ENCODE measurements at places on chromosomes 11 and 22.

DNA sequence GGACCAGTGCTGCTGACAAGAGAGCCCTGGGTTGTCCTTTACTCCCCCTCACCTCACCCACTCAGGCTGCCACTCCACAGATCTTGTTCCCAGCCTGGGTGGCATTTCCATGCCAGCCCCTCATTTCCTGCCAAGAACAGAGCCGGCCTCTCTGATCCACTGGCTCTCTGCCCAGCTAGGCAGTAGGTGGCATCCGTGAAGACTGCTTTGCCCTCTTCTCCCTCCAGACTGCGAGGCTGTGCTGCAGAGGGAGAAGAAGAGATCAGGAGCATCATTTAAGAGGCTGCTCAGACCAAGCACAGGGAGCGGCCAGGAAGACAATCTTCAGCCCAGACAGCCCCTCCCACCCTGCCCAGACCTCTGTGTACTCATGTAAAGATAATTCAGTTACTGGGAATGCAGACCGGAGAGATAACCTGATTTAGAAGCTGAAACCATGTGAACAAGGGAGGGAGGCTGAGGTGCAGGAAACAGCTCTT lies 126.9 kb upstream of the NCAM1 start:
- peak; percentile 93 for DNase-seq

DNA sequence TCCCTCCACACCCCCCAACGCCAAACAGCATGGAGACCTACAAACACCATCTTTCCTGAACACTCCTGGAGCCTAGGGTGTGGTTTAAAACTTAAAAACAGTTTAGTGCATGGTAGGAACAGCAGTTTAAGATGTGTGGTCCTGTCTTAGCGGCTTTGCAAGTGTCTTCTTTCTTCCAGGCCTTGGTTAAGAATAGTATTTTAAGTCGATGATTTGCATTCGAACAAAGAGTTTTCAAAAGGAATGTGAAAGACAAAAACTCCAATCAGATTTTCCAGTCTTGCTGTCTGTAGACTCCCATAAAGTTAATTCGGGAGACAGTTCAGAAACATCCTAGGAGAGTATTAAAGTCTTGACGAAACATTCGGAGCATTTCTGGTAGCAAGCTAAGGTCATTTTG lies 3.7 kb downstream of the FGF4 start:
- DNase-seq, result no peak

GRCh38 chr22:29300467-29300806 lies 6.0 kb upstream of the GAS2L1 start:
- DNase-seq, result no peak

- DNase-seq, result no peak
These were observed 11.5 kb downstream of the TSKU start for GRCh38 chr11:76794371-76795289.

DNA sequence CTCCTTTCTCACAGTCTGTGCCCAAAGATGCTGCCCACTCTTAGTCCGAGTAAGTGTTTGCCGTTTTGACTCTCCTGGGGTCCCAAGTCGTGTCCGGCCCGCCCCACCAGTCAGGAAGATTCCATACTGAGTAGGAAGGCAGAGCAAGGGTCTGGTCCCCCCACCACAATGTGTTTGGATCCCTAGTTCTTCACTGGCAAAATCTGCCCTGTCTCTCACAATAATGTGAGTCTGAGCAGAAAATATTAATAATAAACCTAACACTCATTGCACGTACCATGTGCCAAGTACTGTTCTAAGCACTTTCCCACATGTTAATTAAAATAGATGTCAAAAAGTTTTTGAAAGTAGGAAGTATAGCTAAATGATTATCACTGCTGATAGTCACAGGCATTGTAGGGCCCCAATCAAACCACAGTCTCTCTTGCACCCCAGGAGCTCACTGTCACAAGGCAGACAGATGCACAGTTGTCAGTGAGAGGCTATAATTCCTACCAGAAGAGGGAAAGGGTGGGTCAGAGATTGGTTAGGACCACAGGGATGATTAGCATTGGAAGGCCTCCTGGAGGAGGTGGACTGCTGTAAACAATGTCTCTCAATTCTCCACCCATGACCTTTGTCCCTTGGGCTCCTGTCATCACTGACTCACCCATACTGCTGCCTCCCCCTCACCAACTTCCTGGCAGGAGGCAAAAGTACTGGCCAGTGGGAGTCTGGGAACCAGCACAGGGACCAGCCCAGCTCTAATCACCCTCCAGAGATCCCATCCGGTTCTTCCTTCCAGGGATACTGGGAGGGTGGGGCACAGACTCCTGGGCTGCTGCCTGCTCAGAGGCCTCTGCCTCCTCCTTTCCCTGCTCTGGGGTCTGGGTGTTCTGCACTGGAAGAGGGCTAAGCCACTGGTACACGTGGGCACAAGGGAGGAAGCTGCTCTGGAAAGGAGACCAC lies 1.0 kb upstream of the POLD4 start:
- no peak for DNase-seq

GRCh38 chr11:26018336-26018735 lies 313.6 kb upstream of the ANO3 start:
- no peak for DNase-seq

- DNase-seq, result no peak
These were observed 9.3 kb downstream of the KLHL35 start for GRCh38 chr11:75423721-75424120.

GRCh38 chr22:23622634-23623033 lies 9.5 kb downstream of the DRICH1 start:
- DNase-seq, result no peak

GRCh38 chr22:35918456-35918855 lies 110.2 kb downstream of the RBFOX2 start:
- no peak for DNase-seq

GRCh38 chr11:1570896-1571759 lies 943 bp downstream of the DUSP8 start:
- DNase-seq, result peak; percentile 42

GRCh38 chr22:28442264-28442710 lies 237.4 kb downstream of the TTC28 start:
- peak; percentile 58 for DNase-seq

- no peak for DNase-seq
These were observed 7.6 kb upstream of the CTR9 start for GRCh38 chr11:10743354-10744000.

- DNase-seq, result no peak
These were observed at the start of gene PTGDR2 for GRCh38 chr11:60855726-60856633. PTGDR2 (minus strand) TSS chr11:60855950; CDS start chr11:60853722, 2,228 bp downstream.

- no peak for DNase-seq
These were observed 23.7 kb upstream of the CXCR5 start for GRCh38 chr11:118859973-118860372.
